ENCODE measurements at places on chromosomes 13 and 19. TPM values are rescaled to one million over a fixed set of nuclear protein-coding genes. Genes with fewer than 3 reads are reported as not detected.
A peak's percentile ranks its signal among the peaks of the same experiment; 100 is the strongest.

- DNase-seq: no peak
Measured at GRCh38 chr13:64186071-64186470, 2770.4 kb upstream of the PCDH20 start.

DNA sequence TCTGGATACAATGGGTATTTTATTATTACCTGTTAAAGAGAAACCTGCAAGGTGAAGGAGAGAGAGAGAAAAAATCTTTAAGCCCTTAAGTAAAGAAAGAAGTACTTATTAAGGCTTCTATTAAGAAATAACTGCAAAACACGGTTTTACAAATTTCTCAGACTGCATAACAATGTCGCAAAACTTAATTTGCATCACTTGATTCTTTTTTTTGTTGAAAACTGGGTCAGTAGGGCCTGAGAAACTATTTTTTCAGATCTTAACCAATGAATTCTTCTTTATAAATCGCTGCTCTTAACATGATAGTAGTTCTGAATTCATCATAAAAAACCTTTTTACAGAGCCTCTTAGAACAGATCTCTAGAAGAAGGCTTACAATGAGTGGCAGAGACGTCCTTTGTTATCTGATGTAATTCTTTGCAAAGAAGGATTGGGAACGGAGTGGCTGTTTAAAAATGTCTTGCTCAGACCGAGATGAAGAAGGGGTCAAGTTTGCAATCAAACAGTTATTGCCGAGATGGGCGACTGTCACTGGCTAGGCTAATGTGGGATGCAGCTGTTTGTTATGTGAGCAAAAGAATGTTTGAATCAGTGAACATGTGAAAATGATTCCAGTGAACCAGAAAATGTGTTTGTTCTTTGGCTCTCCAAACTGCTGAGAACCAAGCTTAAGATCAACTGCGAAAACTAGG is 76.3 kb downstream of the ZNF536 start:
- no peak for DNase-seq

- DNase-seq: no peak
Measured at GRCh38 chr13:103081435-103081834, 15.2 kb upstream of the SLC10A2 start.

DNA sequence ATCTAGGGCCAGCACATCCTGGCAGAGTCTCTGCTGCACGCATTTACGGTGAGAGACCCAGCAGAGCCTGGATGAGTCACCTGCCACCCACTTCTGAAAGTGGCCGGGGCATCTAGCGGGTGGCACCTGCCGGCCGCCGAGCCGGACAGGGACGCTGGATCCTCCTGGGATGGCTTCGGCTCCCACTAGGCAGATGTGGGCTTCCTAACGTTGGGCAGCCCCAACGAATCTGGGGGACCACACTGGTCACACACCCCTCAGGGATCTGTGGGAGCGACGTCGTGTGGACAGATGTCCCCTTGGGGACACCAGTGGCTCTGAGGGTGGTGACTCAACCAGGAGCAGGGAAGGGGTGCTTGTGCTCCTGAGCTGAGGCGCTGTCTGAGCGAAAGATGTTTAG is 32.2 kb downstream of the TMEM255B start:
- no peak for DNase-seq

Gene ICAM3
- total RNA-seq: 4.3 TPM

Gene CBLC
- under 0.01 TPM for total RNA-seq

Gene CNFN
- not detected for total RNA-seq

- DNase-seq: no peak
Measured at GRCh38 chr13:99315186-99315585, 8.0 kb upstream of the GPR183 start.

Gene RXFP2
- not detected for total RNA-seq

Gene MAP3K10
- 7.4 TPM for total RNA-seq

- no peak for DNase-seq
Measured at GRCh38 chr13:46604226-46604990, 51.4 kb downstream of the LRCH1 start.

- DNase-seq: peak; percentile 34
Measured at GRCh38 chr13:30971575-30971974, 39.1 kb downstream of the TEX26 start.

- no peak for DNase-seq
Measured at GRCh38 chr13:41682766-41683165, 225.4 kb downstream of the RGCC start.

Gene ZNF491
- 5.8 TPM for total RNA-seq

Measured in fibroblast of lung (primary cell).